ENCODE measurements at places on chromosomes 12 and 14.

- no peak for DNase-seq
Measured at GRCh38 chr14:61649283-61649682, 46.0 kb upstream of the HIF1A start.

- no peak for DNase-seq
Measured at GRCh38 chr14:49703965-49704364, 11.0 kb downstream of the KLHDC1 start.

- no peak for DNase-seq
Measured at GRCh38 chr12:122830517-122831214, 4.6 kb upstream of the HIP1R start.

DNA sequence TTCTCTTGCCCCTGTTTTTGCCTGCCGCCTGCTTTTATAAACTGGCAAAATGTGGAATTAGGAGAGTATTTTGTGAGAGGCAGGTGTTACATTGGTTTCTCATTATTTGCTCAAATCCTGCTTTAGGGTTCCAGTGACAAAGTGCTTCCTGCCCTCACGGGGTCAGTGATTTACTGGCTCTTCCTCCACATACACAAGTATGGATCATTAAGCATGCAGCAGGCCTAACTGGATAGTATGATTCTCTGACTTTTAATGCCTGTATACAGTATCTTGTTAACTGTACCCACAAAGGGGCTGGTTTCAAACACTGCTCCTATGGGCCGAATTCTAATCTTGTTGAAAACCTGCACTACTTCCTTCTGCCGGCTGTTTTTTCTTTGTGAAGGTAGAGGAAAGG is 63.2 kb downstream of the PTCSC3 start:
- DNase-seq: no peak

GRCh38 chr14:93536945-93537344 is 106.2 kb downstream of the UNC79 start:
- peak; percentile 35 for DNase-seq

GRCh38 chr12:6914947-6915788 is 788 bp downstream of the ENO2 start:
- no peak for DNase-seq

- DNase-seq: no peak
Measured at GRCh38 chr14:32450919-32451675, 122.0 kb downstream of the AKAP6 start.

- DNase-seq: no peak
Measured at GRCh38 chr14:105479431-105480158, 5.0 kb downstream of the CRIP2 start.

DNA sequence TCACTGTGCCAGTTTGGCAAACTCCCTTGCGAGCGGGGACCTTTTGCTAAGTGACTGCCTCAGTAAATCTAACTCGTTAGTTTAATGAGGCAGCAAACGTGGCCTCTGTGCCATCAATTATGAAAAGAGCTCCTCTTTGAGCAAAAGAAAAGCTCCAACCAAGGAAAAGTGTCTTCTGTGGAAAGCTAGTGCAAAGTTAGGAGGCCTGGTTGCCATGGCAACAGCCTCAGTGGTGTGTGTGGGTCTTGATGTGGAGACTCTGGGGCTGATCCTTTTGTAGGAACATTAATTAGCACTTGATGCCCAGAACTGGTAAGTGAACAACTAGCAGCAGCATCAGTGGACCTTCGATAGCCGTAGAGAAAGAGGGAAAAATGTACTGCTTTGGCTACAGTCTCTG is 145.7 kb downstream of the CHST11 start:
- DNase-seq: no peak

- peak; percentile 50 for DNase-seq
Measured at GRCh38 chr12:120640861-120641833, 721 bp downstream of the CABP1 start.

- DNase-seq: no peak
Measured at GRCh38 chr12:9243999-9244649, 35.9 kb upstream of the PZP start.

GRCh38 chr14:68784226-68784910 is 8.5 kb downstream of the ZFP36L1 start:
- DNase-seq: peak; percentile 53

- DNase-seq: no peak
Measured at GRCh38 chr14:101958418-101959180, 5.8 kb upstream of the DYNC1H1 start.

- DNase-seq: no peak
Measured at GRCh38 chr12:93018610-93019009, 89.5 kb upstream of the EEA1 start.

DNA sequence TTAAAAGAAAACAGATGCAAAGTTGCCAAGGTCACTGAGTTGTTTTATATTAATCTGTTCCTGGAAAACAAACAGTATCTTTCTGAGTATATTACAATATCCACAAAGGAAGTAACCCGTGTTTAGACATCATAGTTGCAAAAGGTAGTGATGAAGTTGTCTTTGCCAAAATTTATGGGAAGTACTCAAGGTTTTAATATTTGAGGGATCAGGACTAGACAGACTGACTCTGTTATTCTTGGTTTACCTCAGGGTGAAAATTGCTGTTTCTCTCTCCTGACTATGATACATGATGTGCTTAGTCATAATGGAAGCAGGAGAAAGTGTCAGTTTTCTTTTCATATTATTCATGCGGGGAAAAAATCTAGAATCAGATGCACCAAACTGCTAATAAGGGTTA is 28.3 kb downstream of the TMEM233 start:
- DNase-seq: no peak

DNA sequence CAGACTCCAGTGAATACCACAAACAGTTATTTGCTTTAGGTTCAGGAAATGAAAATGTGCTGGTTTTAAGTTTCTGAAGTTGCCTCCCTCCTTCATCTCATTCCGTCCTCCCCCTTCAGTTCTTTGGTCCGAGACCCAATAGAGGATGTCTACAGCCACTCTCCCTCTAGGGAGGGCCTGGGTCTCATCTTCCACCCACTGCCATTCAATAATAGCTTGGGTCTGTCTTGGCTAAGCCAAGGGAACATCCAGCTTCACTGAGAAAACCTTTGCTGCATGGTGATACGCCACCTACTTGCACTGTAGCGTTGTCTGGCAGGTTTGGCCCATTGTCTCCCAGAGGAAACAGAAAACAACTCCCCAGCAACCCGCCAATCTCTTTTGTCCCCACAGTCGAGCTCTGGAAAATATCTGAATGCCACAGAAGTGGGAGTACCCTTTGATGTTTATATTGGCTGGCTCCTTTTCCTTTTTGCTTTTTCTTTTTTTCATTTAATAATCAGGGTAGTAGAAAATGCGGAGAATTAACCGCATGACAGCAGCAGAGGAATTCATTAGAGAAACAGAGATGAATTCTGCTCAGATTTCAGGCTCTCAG is 380.1 kb downstream of the RAD51B start:
- DNase-seq: no peak

DNA sequence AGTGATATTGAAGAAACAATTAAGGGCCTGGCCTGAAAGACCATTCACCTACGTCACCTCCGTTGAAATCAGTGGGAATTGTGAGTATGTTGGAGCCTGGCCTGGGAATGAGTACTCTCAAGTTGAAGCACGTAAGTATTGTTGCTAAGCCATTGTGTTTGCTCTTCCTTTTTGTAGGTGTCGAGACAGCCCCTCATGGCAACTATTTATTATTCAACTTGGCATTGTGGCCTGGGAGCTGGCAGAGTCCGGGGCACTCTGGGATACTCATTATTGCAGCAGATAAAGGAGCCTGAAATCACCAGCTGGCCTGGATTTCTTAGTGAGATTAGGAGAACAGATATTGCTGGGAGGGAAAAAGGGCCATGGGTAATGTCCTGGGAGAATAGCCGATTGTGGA is 147.4 kb downstream of the C12orf75 start:
- no peak for DNase-seq

DNA sequence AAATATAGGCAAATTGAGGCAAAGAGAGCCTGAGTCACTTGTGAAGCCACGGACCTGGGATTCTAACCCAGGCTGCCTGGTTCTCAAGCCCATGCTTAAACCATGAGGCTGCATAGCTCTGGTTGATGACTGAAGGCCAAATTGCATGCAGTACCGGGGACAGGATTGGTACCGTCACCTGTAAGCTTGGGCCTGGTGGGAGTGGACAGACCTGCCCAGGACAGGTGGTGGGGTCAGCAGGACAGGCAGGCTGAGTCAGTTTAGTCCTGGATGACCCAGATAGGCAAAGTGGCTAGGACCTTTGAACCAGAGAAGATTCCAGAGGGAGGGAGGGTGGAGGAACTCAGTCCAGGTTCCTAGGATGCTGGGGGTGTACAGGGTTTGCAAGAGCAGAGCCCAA is 25.8 kb downstream of the RIN3 start:
- DNase-seq: no peak

- no peak for DNase-seq
Measured at GRCh38 chr12:89092297-89092696, 260.0 kb downstream of the DUSP6 start.

GRCh38 chr12:76216585-76217472 is 131.4 kb downstream of the BBS10 start:
- DNase-seq: no peak

DNA sequence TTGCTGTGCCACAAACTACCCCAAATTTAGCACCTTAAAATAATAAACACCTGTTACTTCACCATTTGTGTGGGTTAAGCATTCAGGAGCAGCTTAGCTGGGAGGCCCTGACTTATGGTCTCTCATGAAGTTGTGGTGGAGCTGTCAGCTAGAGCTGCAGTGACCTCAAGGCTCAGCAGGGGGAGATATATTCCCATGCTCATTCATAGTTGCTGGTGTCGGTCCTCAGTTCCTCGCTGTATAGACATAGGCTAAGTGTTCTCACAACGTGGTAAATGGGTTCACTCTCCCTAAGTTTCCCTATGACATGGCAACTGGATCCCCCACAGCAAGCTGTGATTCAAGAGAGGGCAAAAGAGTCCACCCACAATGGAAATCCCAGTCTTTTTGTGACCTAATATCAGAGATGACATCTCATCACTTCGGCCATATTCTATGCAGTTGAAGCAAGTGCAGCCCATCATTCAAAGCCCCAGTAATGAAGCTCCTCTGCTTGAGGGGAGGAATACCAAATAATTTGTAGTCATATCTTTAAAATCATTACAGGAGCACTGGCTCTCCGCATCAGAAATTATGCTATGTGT is 41.1 kb downstream of the PRB3 start:
- peak; percentile 63 for DNase-seq

DNA sequence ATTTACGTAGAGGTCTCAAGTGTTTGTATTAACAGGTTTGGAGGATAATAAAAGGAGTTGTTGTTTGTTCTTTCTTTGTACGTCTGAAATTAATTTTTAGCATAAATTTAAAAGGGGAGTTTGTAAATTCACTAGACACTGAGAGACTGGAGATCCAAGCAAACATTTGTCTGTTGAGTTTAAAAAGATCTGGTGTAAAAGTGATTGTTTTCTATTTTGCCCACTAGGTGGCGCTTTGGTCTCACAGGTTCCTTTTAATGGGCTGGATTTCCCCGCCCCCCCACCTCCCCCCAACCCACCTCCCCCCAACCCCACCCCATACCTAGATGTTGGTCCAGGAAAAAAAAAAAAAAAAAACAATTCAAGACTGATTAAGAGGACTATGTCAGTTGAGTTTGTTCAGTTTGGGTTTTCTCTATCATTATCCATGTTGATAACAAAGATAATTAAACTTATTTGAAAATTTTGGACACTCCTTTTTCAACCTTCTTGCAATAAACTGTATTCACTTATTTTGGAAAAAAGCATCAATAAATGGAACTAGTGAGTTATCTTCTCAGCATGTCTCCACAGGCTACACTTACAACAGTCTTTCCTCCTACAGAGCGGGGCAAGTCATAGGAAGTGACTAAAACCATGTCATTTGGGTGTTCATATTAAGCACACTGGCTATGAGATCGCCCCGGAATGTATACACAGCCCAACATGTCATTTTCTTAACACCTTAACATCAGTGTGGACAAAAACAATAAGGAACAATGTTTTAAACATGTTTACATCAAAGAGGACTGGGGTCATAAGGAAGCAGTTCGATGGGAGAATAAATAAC is 841.1 kb downstream of the NRXN3 start:
- DNase-seq: peak; percentile 45

DNA sequence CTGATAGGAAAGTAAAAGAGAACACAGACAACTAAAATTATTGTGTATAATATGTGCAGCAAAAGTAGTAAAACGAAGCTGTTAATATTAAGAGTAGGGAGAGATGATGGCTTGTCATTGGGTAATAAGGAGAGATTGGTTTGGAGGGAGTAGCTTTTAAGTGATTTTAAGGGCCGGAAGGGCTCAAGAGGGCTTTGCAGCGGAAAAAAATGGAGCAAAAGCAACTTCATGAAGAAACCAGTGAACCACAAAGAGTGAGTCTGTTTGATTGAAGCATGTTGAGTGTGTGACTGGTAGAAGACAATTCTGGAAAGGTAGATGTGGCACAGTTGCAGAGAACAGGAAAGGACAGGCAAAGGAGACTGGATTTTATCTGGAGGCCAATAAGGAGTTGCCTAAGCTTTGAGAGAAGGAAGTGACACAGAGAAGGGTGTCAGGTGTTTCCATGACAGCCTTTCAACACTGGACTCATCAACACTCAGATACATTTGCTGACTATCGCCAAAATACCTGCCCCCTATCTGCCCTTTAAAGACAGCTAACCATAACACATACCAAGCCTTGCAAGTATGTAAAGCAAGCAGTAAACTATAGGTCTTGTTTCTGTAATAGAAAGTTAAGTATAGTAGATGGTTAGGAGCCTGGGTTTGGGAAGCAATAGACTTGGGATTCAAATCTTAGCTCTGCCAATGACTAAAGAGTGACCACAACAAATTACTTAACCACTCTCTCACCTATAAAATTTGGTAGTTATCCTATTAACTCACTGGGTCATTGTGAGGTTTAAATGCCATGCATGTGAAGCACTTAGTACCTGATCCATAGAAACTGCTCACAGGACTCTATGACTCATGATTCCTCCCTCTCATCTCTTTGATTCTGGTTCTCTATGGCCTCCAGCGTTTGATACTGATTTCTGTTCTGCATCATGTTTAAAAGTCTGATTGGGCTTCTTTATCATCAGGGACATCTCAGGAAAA is 117.3 kb upstream of the LMNTD1 start:
- DNase-seq: no peak

GRCh38 chr12:54039417-54040147 is 6.7 kb downstream of the HOXC5 start:
- DNase-seq: no peak

- DNase-seq: peak; percentile 24
Measured at GRCh38 chr12:107635139-107635538, 50.5 kb upstream of the PWP1 start.

- DNase-seq: peak; percentile 60
Measured at GRCh38 chr14:98210045-98210672, 1061.8 kb downstream of the BCL11B start.

- DNase-seq: no peak
Measured at GRCh38 chr12:108162207-108162606, 33.1 kb downstream of the WSCD2 start.

GRCh38 chr12:38555620-38556591 is 239.3 kb downstream of the ALG10B start:
- DNase-seq: no peak

DNA sequence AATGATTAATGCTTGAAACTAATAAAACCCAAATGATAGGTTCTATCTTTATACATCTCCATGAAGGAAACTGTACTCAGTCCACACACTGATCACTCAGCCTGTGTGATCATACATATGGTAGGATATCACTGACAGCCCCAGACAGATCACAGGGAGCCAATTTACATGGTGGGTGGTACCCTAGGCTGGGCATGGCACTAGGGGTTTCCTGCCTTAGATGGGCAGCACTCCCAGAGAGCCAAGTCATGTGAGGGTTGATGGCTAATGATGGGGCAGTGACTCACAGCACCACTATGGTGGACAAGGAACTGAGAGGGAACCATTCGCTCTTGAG is 89.6 kb upstream of the PTPRR start:
- DNase-seq: no peak

GRCh38 chr14:61308198-61308597 is 13.2 kb upstream of the PRKCH start:
- no peak for DNase-seq
